ENCODE measurements at places on chromosomes 2 and 18.

- DNase-seq = no peak
Observed at GRCh38 chr2:42376758-42377157, 15.7 kb upstream of the COX7A2L start.

GRCh38 chr2:131493199-131493968 is 1.2 kb upstream of the MZT2A start:
- DNase-seq = peak; percentile 69

DNA sequence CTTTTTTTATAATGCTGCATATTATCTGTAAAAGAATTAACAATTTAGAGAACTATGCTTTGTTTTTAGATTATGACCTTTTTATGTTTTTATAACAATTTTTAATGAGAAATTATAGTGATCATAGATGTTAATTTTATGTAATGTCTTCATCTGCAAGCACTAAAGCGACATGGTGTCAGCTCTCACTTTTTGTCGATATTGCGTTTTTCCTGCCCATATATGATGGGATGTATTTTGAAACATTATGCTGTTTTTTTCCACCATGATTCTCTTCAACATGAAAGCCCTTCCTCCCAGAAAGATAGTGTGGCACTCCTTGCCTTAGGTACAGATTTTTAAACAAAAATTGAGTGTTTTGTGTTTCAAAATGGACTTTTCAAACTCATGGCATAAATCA is 104.3 kb downstream of the KCNH7 start:
- no peak for DNase-seq

- DNase-seq = peak; percentile 39
Observed at GRCh38 chr2:239693761-239694415, 293.1 kb upstream of the HDAC4 start.

GRCh38 chr2:236993-237539 is 26.8 kb downstream of the SH3YL1 start:
- DNase-seq = no peak

GRCh38 chr2:150159300-150159699 is 328.2 kb downstream of the RND3 start:
- no peak for DNase-seq

- no peak for DNase-seq
Observed at GRCh38 chr2:9356261-9356660, 67.1 kb downstream of the ITGB1BP1 start.

DNA sequence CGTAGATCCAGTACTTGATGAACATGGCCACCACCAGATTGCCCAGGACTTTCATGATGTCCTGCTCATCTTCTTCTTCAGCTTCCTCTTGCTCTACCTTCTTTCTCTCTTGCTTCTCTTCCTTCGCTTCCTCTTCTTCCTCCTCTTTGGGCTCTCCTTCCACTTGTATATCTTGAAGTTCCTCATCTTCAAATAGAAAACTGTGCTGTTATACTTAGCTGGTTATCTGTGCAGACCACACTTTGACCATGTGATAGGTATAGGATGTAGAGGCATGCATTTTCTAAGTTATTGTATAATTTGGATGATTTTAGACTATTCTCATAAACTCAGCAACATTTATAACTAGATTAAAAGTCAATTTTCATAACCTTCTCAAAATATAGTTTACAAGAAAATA is 263.4 kb downstream of the NAPG start:
- DNase-seq = no peak

DNA sequence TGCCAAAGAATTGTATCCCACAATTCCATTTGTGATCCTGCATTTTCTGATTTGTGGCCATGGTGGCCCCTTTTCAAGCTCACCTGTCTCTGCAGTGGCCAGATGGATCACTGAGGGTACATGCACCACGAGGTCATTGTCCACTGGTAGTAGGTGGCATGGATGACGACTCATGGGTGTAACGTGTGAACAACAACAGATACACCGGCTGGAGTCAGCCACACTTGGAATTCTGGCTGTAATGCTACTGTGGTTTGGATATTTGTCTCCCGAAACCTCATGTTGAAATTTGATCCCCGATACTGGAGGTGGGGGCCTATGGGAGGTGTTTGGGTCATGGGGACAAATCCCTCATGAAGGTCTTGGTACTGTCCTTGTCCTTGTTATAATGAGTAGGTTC is 102.2 kb upstream of the TAF1B start:
- DNase-seq = no peak

DNA sequence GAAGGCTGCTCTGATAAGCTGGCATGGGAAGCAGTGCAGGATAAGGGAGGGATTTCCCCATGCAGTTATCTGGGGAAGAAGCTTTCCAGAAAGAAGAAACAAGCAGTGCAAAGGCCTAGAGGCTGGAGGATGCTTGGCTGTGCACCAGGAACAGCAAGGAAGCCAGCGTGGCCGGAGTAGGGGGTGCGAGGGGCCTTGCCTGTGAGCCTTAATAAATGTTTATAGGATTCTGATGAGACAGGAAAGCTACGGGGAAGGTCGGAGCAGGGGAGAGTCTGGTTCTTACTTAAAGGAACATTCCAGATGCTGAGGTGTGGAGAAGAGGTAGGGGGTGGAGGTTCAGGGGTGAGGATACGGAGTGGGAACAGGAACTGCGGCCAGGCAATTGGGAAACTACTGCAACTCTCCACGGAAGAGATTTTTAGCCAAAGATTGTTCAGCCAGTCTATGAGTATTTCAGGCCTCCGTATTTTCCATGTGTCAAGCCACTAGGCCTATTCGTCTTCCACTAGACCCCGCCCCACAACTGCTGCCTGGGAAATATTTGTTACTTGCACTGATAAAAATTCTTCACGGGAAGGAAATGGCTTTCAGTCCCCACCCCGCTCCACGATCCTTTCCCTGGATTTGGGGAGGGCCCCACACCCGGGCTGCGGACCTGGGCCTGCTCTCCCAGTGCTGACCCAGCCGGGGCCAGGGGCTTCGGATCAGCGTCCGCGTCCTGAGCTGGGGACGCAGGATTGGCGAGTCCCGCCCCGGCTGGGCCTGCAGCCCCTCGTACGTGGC is 516 bp downstream of the EIF2AK2 start:
- DNase-seq = peak; percentile 92

Measured in osteoblast (primary cell).